ENCODE measurements at places on chromosomes 2 and 18.

GRCh38 chr2:133711201-133711600, 142.9 kb upstream of the NCKAP5 start:
- no peak for DNase-seq

DNA sequence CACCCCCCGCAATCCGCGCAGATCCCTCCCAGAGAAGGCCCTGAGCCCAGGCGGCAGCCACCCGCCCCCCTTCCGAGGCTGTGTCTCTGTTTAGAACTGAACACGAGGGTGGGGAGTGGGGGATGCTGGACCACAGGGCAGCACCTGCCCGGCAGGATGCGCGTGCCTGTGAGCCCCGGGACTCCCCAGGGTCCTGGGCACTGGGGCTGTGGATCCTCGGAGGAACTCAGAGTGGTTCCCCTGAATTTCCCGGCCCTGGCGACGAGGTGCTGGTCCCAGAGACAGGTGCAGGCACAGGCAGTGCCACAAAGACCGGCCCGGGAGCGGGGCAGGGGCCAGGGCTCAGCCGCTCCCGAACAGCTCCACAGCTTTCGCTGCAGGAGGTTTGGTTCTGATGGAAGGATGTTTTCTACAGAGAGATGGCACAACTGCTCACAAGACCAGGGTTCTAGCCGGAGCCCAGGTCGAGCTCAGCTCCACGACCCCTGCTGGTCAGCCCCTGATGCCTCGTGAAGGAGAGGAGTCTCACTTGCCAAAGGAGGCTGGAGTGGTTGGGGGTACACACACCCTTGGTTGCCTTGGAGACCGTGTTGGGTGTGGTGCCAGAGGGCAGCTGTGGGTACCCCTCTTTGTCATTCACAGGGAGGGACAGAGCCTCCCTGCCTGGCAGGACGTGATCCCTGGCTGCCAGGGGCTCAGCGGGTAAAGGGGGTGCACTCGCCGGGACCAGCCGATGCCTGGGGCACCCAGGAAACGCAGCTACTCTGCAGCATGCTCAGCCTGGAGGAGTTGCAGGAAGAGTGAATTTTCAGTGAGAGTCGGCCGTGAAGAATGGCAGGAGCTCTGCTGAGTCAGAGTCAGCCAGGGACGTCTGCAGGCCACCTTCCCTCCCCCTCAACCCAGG, 4.4 kb upstream of the NEU4 start:
- no peak for DNase-seq

- no peak for DNase-seq
Measured at GRCh38 chr18:76996429-76996828, 136.2 kb downstream of the MBP start.

DNA sequence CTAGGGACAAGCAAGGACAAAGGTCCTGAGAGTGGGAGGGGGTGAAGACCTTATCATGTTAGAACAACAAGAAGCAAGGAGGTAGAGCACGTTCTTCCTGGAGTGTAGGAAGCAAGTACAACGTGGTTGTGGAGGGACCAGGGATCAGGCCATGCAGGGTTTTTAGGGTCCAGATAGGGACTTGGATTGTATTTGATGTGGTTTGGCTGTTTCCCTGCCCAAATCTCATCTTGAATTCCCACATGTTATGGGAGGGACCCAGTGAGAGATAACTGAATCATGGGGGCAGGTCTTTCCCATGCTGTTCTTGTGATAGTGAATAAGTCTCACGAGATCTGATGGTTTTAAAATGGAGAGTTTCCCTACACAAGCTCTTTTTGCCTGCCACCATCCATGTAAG, 53.2 kb downstream of the ICA1L start:
- DNase-seq: no peak

DNA sequence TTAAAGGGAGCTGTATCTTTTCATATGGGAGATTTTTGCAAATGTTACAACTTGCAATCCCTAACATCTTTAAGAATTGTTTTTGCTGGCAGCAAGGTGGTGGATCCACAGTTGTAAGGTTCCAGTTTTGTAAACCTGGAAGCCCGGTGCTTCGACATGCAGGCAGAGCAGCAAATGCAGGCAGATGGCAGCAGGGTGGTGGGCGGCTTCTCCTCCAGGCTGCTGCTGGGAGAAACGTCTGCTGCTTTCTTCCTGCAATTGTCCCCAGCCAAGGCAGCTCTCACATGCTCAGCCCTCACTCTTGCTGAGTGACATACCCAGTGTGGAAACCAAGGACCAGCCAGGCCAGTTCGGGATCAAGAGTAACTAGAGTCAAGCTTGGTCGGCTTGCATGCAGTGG, 166.0 kb downstream of the SEPTIN10 start:
- no peak for DNase-seq

- no peak for DNase-seq
Measured at GRCh38 chr18:42814184-42814583, 301.3 kb downstream of the RIT2 start.

DNA sequence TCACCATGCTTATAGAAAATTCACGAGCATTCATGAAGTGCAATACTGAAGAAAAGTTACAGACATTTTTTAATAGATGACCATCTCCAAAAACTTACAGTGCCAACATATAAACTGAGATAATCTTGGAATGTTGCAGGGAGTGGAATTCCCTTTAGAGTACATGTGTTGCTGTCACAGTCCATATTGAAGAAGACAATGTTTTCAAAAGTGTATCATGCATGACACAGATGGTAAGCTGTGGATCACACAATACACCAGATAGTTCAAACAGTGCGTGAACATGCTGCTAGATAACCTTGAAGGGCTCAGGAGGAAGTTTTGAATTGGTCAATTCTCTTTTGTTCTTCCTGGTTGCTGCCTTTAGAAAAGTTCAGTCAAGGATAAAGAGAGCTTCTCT, 1644.3 kb upstream of the NXPH2 start:
- no peak for DNase-seq

All from activated gamma-delta T cell (primary cell).